Central memory CD4-positive, alpha-beta T cell (primary cell): ENCODE measurements at places on chromosomes 5 and 9.

DNA sequence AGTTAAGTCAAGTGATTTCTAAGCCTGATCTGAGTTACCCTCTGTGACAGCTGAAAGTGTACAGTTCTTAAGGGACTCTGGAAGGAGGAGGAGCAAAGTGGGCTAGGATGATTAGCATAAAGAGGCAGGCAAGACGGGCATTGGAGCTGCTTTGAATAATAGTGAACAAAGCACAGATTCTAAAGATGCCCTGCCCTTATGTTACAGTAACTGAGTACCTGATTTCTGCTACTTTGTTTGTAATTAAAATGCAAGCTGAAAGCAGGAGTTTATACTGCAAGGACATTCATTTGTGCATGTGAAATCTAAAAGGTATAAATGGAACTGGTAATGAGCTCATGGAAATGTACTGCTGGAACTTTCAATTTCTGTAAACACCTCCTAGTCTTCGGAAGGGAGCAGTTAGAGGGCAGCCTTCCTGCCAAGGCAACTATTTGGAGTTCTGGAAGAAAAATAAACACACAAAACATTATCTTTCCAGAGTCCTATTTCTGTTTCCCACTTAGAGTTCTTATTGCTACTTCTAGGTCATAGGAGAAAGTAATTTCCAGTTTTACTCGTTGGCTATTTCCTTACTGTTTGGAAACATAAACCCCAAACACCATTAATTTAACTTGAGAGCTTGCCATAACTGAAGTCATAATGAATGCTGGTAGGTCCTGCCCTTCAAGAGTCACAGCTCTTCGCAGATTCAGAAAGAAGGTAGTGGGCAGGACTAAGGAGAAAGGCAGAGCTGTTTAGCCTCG is at the start of gene RANBP3L:
Gene RANBP3L, minus strand, starts transcription at position 45 of the 746 bp plus-strand sequence. CDS start 486 bp downstream, outside the sequence.
- DNase-seq: no peak

- DNase-seq: no peak
Measured at GRCh38 chr5:112579599-112580170, 158.0 kb upstream of the APC start.

DNA sequence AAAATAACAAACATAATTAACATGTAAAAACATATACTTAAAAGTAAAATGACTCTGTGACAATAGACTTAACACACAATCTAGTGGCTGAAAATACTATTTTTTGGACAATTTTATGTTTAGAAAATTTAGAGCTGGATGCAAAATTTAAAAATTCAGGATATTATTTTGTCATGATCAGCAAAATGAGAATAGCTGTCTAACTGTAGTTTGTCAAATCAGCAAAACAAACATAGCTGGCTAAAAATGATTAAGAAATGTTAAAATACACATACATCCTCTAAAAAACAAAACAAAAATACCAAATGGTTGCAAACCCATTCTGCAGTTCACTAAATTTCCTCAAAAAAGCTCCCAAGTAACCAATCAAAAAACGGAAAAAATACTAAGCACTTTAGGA is 18.6 kb downstream of the C9orf72 start:
- DNase-seq: no peak

DNA sequence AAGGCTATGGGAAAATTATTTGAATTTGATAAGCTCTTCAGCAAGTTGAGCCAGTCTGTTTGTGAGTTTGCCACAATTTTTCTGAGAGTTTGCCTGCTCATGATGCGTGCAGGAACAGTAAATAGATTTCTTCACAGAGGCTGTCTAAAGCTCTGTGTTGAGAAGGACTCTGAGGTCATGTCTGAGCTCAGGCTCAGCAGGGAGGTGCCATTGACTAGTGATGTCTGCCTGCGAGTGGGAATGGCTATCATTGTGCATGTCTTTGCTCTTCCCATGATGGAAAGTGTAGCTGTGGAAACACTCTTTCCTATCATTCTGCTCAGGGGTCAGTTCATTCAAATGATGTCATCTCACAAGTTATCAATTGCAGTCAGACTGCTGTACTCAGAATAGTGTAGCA is 142.8 kb downstream of the RASEF start:
- no peak for DNase-seq

- DNase-seq: no peak
Measured at GRCh38 chr9:112894041-112894440, 3.4 kb upstream of the SLC46A2 start.

DNA sequence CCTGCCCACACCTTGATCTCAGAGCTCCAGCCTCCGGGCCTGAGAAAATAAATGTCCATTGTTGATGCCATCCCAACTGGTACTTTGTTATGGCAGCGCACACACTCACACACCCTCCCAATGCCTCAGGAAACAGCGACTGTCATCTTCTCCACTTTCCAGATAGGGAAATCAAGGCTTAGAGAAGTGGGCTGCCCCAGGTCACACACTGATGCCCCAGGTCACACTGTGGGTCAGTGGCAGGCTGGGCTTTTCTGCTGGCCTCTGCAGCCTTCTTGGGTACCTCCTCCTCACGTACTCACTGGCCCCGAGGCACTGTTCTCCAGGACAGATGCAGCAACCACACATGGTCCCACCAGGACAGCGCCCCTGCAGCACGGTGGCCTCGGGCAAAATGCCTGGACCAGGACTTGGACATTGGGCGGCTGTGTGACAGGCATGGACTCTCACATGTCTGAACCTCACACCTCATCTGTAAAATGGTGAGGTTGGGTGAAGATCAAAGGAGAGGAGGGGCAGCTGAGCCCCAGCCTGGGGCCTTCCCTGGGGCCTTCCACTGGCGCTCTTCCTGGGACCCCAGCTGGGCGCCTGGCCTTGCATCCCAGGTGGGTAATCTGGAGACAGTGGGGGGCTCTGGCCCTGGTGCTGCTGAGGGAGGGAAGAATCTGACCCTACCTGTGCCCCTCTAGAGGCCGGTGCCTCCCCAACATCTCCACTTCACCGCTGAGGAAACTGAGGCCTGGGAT is 156.0 kb downstream of the COL23A1 start:
- DNase-seq: no peak

GRCh38 chr5:111748304-111748763 is 8.7 kb downstream of the NREP start:
- no peak for DNase-seq

GRCh38 chr5:62093976-62094375 is 212.0 kb upstream of the KIF2A start:
- no peak for DNase-seq

GRCh38 chr5:74613283-74613682 is 27.2 kb downstream of the ENC1 start:
- no peak for DNase-seq

GRCh38 chr5:156419661-156420060 is 92.7 kb downstream of the SGCD start:
- DNase-seq: no peak

DNA sequence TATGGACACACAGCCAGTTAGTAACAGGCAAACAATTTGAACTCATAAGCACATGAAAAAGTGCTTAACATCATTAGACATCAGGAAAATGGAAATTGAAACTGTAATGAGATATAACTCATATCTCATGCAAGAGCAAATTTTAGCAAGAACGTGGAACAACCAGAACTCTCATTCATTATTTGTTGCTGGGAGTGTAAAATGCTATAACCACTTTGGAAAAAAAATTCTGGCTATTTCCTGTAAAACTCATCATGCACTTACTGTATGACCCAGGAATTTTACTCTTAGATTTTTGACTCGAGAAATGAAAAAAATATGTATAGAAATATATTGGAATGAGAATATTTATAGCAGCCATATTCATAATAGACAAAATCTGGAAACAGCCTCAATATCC is 205.7 kb upstream of the PUM3 start:
- no peak for DNase-seq

DNA sequence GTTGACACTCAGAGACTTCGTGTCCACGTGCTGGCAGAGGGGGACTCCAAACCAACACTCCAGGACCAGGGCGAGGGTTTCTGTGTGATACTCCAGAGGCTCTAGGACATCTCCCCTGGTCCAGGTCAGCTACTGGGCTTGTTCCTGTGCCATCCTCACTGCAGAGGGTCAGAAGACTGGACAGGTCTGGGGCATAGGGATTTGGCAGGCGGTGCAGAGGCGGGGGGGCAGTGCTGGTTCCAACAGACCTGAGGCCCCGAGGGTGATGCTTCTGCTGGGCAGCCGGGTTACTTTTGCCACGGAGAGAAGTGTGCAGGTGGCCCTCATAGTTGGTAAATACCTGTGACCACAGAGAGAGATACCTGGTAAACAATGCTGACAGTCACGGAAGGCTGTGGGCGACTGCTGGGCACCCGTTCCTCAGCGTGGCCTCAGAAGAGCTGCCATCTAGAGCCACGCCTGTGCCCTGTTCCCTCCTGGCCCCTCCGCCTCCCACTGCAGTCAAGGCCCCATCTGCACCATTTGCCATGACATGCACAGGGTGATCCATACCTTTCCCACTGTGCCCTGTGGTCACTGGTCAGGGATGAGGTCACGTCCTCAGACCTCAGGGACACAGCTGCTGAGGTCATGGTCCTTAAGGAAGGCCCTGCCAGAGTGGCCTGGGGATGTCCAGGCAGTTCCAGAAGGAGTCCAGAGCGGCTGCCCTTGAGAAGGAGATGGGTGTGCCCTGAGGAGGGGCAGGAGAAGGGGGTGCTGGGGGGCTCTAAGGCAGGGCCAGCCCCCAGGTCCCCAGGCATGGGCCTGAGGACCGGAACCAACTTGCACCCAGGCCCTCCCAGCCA is 30.0 kb downstream of the TRIP13 start:
- no peak for DNase-seq

GRCh38 chr9:136916330-136917184 is 28.0 kb downstream of the FBXW5 start:
- no peak for DNase-seq

- DNase-seq: no peak
Measured at GRCh38 chr5:152366716-152367115, 38.4 kb downstream of the NMUR2 start.

DNA sequence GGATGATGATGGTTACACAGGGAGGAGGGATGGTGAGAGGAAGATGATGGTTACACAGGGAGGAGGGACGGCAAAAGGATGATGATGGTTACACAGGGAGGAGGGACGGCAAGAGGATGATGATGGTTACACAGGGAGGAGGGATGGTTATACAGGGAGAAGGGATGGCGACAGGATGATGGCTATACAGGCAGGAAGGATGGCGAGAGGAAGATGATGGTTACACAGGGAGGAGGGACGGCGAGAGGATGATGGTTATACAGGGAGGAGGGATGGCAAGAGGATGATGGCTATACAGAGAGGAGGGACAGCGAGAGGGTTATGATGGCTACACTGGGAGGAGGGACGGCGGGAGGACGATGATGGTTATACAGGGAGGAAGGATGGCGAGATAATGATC is 64.1 kb upstream of the FCN1 start:
- DNase-seq: no peak

DNA sequence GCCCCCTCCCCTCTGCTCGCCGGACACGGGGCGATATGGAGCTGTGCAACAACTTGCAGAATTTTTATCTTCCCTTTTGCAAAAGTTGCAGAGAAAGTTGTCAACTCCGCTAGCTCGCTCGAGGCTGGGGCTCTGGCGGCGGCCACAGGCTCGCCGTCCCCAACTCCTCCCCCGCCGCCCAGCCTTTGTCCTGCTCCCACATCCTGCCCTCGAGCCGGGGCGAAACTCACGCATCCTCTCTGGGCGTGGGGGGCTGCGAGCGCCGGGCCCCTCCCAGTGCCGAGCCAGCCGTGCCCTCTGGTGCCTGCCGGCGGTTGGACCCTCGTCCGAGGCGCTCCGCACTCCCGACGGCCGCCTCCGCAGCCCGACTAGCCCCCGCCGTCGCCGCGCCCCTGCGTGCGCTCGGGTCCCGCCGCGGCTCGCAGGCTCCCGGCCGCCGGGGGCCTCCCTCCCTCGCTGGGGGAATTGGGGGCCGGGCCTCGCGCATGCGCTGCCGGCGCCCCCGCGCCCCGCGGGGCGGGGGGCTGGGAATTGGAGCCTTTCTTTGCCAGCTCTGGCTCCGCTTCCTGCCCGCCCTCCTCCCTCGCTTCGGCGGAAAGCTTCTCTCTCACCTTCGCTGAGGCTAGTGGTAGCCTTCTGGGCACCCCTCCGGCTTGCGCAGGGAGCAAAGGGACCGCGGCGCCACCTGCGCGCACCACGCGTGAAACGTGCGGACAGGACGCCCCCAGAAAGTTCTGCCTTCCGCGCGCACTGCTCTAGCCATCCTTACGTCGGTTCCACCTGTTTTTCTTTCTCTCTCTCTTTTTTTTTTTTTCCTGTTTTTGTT is at the start of gene CCNJL:
Gene CCNJL, minus strand, starts transcription at position 431 of the 826 bp plus-strand sequence. CDS start 641 bp downstream, outside the sequence.
- DNase-seq: no peak

DNA sequence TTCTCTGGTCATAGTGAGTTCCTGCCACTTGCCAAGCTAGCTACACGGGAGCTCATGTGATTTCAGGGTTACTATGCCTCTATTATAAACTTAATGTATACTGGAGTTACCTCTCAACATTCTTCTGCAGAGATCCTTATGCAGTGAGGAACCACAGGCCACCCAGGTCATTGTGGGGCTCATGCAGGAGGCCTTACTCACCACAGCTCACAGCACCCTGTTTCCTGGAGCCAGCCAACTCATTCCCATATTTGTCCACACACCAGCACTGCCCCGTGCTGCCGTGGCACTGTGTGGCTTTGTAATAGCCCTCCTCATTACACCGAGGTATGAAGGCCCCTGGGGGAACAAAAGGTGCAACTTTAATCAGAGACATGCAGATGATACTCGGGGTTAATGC is 520.0 kb downstream of the SPOCK1 start:
- DNase-seq: no peak

- no peak for DNase-seq
Measured at GRCh38 chr5:78985116-78985724, at the start of gene ARSB. Gene ARSB, minus strand, starts transcription at chr5:78985310. Its CDS starts 62 bp downstream, at chr5:78985248.

DNA sequence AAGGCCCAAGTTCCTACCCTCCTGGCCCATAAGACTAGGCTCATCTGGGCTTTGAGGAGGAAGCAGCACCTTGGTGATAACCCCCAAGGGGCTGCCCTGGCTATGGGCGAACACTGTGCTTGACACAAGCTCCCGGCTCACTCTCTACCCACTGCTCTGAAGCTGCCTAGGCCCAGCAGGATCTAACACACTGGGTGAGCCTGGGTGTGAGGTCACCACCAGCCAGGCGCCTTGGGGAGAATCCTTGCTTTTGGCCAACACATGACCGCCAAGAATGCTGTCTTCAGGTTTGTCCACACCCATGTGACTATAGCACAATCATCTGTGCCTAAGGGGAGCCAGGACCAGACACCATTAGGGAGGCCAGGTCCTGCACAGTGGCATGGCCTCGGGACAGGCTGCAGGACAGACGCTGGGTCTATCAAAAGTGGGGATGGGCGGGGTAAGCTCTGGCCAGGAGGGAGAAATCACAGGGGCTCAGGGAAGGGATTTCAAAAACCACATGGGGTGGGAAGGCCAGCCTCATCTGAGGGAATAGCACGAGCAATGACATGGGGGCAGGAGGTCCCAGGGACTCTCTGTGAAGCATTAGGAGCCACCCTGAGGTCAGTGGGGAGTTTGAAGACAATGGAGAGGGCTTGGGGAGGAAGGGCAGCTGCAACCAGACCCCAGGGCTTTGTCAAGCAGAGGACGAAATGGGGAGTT is 29.6 kb downstream of the BICD2 start:
- DNase-seq: no peak
